Stimulated activated CD8-positive, alpha-beta memory T cell treated with anti-CD3 and anti-CD28 coated beads, Interleukin-2, amount 100 ng/mL, for 48 hours (primary cell): ENCODE measurements at places on chromosomes 6 and 20.

- DNase-seq: no peak
Measured at GRCh38 chr6:106783640-106784566, 154.5 kb downstream of the QRSL1 start.

DNA sequence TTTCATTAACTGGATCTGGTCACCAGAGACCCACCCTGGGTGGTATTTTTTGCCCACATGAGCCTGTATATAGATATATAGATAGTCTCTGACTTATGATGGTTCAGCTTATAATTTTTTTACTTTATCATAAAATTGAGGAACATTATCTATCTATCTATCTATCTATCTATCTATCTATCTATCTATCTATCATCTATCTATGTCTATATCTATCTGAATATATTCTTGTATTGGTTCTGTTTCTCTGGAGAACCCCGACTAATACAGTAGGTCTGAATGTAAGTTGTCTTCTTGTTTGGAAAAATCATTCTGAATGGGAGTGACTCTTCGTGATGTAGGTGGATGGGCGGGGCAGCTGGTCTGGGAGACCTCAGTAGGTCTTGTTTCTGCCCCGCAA lies 13.3 kb upstream of the CDKN1A start:
- no peak for DNase-seq

DNA sequence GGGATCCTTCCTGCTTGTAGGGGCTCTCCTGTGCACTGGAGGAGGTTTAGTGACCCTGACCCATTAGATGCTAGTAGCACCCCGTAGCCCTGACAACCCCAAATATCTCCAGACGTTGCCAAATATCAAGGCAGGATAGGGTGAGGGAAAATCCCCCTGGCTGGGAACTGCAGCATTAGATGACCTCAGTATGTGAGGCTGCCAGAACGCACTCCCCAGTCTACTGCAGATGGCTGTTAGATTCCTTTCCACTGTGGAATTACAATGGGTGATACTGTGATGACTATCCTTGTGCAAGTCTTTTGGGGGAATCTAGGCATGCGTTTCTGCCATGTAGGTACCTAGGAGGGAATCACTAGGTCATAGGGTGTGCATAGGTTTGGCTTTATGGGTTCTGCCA lies 226.3 kb upstream of the KCNG1 start:
- DNase-seq: no peak

GRCh38 chr6:35142588-35143569 lies 1.7 kb upstream of the TCP11 start:
- DNase-seq: no peak

DNA sequence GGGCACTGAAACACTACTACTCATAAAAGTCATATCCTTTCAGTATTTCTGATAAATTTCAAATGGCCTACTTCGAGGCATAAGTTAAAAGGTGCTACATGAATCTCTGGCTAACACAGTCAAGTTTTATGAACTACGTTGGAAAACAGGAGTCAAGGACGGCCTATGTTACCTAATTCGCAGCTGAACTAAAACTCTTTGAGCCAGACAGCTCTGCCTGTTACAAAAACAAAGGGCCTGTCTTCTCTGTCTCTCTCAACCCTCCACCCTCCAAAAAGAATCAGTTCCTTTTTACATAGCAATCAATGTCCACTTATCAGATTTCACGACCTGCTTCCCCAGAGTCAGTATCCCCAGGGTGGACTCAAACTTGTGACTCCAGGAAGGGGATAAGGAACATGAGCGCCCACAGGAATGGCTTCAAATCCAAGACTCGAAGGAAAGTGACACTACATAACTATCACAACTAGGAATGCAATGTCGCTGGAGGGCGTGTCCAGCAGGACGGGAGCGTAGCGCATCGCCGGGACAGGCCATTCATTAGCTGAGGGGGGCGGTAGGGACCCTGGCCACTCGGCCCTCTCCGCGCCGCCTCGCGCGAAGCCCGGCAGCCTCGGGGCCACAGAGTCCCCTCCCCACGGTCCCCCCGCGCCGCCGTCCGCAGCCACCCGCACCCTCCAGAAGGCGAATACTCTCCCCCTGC lies 591 bp downstream of the IBTK start:
- peak; percentile 13 for DNase-seq

DNA sequence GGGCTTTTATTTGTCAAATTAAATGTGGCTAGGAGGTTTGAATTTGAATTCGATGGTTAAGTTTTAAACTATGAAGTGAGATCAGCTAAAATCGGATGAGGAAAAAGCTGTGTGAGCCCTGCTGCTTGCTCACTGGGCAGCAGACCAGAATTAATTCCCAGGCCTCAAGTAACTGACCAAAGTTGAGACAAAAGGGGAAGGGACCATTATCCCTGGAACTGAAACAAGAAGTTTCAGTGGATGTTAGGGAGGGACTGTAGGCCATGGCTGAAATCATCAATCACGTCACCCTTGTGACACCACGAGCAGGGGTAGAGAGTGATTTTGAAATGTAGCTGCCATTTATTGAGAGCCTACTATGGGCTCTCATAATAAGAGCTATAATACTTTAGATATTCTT lies 7.0 kb upstream of the PRSS35 start:
- DNase-seq: no peak

- DNase-seq: no peak
Measured at GRCh38 chr20:44858606-44859360, 26.7 kb upstream of the YWHAB start.

DNA sequence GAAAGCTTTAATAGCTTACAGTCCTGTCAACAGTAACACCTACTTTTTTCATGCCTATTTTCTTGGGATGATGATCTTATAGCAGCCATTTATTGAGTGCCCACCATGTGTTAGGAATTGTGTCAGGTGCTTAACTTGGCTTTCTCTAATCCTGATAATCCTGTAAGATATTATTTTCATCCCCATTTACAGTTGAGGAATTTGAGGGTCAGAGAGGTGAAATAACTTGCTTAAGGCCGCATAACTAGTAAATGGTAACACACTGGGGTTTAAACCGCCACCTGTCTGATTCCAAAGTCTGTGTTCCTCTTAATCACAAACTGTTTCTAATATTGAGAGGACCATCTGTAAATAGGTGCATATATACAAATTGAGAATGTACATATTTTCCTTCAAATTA lies 55.5 kb downstream of the NCOA3 start:
- no peak for DNase-seq
